ENCODE measurements at places on chromosomes 1 and 21.

GRCh38 chr1:18112611-18113010 lies 5.0 kb downstream of the IGSF21 start:
- H3K4me3 ChIP-seq: no peak overlapping the region
- DNase-seq: no peak
- H3K36me3 ChIP-seq: no peaks in the 10 kb centered on the region
- H3K4me1 ChIP-seq: peaks cover 35% of the 10 kb centered on the region
- no peak overlapping the region for H3K27ac ChIP-seq

DNA sequence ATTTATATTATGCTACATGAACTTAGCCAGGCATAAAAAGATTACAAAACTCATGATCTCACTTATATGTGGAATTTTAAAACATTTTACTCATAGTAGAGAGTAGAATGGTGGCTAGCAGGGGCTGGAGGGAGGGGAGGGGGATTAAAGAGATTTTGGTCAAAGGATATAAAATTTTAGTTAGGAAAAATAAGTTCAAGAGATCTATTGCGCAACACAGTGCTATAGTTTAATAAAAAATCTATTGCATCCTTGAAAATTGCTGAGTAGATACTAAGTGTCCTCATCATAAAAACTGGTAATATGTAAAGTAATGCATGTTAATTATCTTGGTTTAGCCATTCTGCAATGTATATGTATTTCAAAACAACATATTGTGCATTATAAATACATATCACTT lies 635.6 kb upstream of the NEGR1 start:
- no peak for DNase-seq
- H3K36me3 ChIP-seq: no peaks in the 10 kb centered on the region
- H3K27ac ChIP-seq: no peak overlapping the region
- no peaks in the 10 kb centered on the region for H3K27me3 ChIP-seq

DNA sequence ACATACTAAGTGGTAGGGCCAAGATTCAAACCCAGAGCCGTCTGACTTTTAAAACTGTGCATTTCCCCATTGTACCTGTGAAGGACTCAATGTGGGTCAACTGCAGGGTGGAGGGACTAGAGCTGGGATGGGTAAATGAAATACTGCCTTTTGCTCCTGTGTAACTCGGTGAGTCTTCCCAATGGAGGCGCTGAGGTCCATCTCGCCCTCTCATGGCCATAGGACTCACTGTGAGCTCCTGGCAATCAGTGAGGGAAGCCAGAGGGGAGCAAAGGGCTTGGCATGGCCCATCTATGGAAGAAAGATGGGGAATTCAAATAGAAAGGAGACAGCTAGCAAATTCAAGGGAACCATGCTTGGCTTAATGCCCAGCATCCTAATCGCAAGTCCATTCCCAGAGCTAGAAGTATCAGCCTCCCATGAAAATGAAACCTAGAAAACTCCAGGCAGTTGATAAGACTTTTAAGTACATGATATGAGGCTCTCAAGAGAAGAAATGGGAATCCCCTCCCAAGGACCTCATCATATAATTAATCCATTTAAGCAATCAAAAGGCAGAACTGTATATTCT lies 25.4 kb upstream of the CGN start:
- no peak for DNase-seq
- H3K27me3 ChIP-seq: no peaks in the 10 kb centered on the region
- H3K36me3 ChIP-seq: no peaks in the 10 kb centered on the region
- no peak overlapping the region for H3K4me3 ChIP-seq
- H3K27ac ChIP-seq: no peak overlapping the region

- no peaks in the 10 kb centered on the region for H3K36me3 ChIP-seq
- no peak for DNase-seq
- no peak overlapping the region for H3K4me3 ChIP-seq
- H3K27me3 ChIP-seq: no peaks in the 10 kb centered on the region
- peaks cover 14% of the 10 kb centered on the region for H3K4me1 ChIP-seq
Measured at GRCh38 chr1:230149751-230150584, 82.9 kb downstream of the GALNT2 start.

DNA sequence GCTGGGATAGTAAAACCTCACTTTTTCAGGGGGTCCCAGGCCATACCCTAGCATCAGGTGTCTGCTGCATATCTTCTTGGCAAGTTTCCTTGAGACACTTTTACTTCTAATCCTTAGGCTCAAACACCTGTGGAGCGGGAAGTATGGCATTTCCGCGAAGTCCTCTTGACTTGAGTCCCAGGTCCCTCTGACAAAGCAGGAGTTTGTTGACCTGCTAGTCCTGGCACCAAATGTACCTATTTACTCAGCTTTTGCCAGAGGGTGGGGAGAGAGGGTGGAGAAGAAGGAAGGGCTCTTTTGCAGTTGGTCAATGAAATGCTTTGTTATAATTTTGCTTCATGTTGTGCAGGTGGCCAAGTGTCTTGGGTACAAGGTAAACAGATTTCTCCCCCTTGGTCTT lies 59.7 kb downstream of the CLIC6 start:
- DNase-seq: no peak
- H3K27me3 ChIP-seq: no peaks in the 10 kb centered on the region
- H3K4me3 ChIP-seq: no peak overlapping the region
- H3K36me3 ChIP-seq: no peaks in the 10 kb centered on the region
- no peak overlapping the region for H3K27ac ChIP-seq
- peaks cover 34% of the 10 kb centered on the region for H3K4me1 ChIP-seq

DNA sequence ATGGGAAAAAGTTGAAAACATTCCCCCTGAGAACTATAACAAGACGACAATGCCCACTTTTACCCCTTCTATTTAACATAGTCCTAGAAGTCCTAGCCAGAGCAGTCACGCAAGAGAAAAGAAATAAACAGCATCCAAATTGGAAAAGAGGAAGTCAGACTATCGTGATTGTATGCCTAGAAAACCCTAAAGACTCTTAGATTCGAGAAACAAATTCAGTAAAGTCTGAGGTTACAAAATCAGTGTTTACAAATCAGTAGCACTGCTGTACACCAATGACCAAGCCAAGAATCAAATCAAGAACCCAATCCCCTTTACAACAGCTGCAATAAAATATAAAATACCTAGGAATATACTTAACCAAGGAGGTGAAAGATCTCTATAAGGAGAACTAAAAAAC lies 72.4 kb downstream of the POU2F1 start:
- no peak overlapping the region for H3K27ac ChIP-seq
- peaks cover 6% of the 10 kb centered on the region for H3K4me1 ChIP-seq
- no peak overlapping the region for H3K4me3 ChIP-seq
- no peak for DNase-seq

DNA sequence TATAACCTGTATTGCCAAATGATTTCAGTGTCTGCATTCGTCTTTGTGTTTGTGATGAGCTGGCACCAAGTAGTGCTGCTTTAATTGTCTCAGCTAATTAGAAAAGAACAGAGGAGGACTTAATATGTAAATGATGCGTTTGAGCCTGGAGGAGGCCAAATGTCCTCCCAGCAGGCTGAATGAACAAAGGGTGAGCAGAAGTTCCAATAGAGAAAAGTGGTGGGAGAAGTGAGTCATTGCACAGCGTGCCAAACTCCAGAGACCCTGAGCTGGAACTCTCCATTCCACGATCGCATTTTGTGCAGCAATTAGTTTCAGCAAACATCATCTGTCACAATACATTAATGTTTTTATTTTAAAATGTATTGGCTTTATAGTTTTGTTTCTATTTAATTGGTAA lies 17.9 kb downstream of the ETV3L start:
- no peaks in the 10 kb centered on the region for H3K4me1 ChIP-seq
- no peaks in the 10 kb centered on the region for H3K27me3 ChIP-seq
- no peaks in the 10 kb centered on the region for H3K36me3 ChIP-seq
- no peak for DNase-seq
- H3K27ac ChIP-seq: no peak overlapping the region

- peaks cover 19% of the 10 kb centered on the region for H3K4me1 ChIP-seq
- no peak for DNase-seq
- H3K36me3 ChIP-seq: no peaks in the 10 kb centered on the region
- peaks cover 12% of the 10 kb centered on the region for H3K27me3 ChIP-seq
- H3K27ac ChIP-seq: no peak overlapping the region
Measured at GRCh38 chr21:44893948-44894656, 20.6 kb upstream of the PTTG1IP start.

DNA sequence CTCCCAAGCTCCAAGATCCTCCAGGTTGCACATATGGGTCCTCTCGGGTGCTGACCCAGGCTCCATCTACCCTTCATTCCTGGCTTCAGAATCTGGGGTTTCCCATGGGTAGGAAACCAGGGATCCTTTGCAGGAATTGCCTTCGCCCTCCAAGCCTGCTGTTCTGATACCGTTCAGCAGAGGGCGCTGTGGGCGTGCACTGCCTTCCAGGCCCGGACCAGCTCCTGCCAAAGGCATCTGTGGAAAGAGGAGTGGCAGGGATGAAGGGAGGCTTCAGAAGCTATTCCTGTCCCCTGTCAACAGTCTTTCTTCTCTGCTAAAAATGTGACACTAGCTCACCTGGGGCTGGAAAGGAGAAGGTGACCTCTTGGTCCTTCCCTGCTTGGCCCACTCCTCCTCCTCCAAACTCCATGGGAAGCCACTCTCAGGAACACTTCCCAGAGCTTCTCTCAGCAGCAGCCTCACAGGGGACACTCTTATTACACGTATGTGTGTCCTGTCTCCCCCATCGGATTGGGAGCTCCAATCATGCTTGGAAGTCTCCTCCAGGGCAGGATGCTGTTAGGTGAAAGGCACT lies 71.2 kb downstream of the VWA5B1 start:
- no peaks in the 10 kb centered on the region for H3K36me3 ChIP-seq
- no peak overlapping the region for H3K27ac ChIP-seq
- no peak for DNase-seq
- peaks cover 59% of the 10 kb centered on the region for H3K27me3 ChIP-seq

DNA sequence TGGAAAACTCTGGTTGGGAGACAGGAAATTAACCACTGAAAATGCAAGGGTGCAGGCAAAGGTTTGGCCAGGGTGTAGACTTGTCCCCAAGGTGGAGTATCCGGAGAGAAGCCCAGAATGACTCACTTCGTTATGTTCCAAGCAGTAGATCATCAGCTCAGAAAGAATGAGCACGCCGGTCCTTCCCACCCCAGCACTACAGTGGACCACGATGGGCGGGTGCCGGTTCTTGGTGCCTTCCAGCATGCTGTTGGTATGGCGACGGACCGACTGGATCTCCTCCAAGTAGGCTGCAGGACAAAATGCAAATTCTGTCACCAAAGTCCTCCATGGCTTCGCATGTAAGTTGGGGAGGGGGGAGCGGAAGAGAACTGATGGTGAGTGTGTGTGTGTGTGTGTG lies 83.4 kb downstream of the SMYD2 start:
- H3K27ac ChIP-seq: no peak overlapping the region
- no peak for DNase-seq
- peaks cover 50% of the 10 kb centered on the region for H3K36me3 ChIP-seq
- peaks cover 15% of the 10 kb centered on the region for H3K4me1 ChIP-seq

- no peak overlapping the region for H3K27ac ChIP-seq
- no peaks in the 10 kb centered on the region for H3K27me3 ChIP-seq
- H3K4me1 ChIP-seq: no peaks in the 10 kb centered on the region
- DNase-seq: no peak
- H3K36me3 ChIP-seq: no peaks in the 10 kb centered on the region
Measured at GRCh38 chr1:162186406-162186805, 116.9 kb downstream of the NOS1AP start.

DNA sequence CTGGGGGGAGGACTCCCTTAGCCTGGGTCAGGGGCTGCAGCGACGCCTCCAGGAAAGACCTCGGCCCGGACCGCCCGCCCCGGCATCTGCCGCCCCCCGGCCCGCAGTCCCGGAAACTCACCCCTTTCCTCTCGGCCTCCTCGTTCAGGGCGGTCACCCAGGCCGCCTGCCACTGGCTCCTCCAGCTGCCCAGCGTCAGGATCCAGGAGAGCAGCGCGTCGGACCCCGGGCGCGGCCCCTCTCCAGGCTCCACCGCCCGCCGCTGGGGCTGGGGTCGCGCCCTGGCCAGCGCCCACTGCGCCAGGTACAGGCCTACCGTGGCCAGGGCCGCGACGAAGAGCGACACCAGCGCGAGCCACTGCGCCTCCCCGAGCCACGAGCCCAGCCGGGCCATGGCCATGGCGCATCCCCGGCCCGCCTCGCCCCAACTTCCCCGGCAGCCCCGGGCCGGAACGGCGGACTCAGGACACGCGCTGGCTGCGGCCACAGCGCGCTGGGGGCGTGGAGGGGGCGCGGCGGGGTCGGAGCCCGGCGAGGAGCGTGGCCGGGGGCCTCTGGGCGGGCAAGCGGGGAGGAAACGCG lies 478 bp downstream of the C2CD2 start:
- H3K27ac ChIP-seq: peak overlapping the region; percentile 74
- DNase-seq: no peak
- H3K27me3 ChIP-seq: no peaks in the 10 kb centered on the region
- peaks cover 59% of the 10 kb centered on the region for H3K4me1 ChIP-seq
- peak overlapping the region; percentile 64 for H3K4me3 ChIP-seq

DNA sequence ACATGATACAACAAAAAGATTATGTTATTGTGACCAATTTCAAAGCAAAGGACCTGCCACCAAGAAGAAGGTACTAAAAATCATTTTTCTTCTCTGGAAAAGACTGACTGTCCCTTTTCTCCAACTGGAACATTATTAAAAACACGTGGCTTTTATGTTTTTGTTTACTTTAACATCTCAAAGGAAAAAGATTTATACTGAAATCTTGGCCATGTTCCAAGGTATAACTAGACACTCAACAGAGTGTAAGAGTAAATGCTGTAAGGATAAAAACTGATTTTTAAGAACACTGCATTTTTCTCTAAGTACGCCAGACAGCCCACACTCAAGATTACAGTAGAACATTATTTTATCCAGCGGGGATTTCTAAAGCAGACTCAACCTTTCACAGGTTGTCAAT lies 62.1 kb downstream of the BRWD1 start:
- DNase-seq: no peak
- no peaks in the 10 kb centered on the region for H3K27me3 ChIP-seq
- peaks cover 8% of the 10 kb centered on the region for H3K4me1 ChIP-seq
- peaks cover 56% of the 10 kb centered on the region for H3K36me3 ChIP-seq
- no peak overlapping the region for H3K4me3 ChIP-seq
- no peak overlapping the region for H3K27ac ChIP-seq

GRCh38 chr1:94169126-94169525 lies 48.2 kb upstream of the ABCA4 start:
- no peak overlapping the region for H3K4me3 ChIP-seq
- no peaks in the 10 kb centered on the region for H3K27me3 ChIP-seq
- H3K36me3 ChIP-seq: peaks cover 4% of the 10 kb centered on the region
- H3K27ac ChIP-seq: no peak overlapping the region
- H3K4me1 ChIP-seq: no peaks in the 10 kb centered on the region

All from suprapubic skin (tissue), 4 donors.